ENCODE measurements at places on chromosomes 12 and 14.

DNA sequence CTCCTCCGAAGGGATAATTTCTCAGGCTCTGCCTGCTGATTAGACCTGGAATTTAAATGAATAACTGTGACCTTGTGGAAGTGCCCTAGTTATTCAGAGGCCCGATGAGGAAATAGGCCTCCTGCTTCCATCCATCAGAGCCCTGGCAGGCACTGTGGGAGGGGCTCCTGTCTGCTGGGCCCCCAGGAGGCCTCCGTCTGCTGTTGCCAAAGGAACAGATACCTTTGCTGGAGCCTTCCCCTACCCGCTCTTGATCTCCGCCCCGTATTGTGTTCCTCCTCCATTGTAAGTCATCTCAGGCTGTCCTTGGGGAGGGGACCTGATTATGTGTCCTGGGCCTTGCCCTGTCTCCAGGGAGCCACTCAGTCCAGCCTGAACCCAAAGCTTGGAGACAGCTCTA is 112.3 kb downstream of the NRXN3 start:
- no peak for DNase-seq

DNA sequence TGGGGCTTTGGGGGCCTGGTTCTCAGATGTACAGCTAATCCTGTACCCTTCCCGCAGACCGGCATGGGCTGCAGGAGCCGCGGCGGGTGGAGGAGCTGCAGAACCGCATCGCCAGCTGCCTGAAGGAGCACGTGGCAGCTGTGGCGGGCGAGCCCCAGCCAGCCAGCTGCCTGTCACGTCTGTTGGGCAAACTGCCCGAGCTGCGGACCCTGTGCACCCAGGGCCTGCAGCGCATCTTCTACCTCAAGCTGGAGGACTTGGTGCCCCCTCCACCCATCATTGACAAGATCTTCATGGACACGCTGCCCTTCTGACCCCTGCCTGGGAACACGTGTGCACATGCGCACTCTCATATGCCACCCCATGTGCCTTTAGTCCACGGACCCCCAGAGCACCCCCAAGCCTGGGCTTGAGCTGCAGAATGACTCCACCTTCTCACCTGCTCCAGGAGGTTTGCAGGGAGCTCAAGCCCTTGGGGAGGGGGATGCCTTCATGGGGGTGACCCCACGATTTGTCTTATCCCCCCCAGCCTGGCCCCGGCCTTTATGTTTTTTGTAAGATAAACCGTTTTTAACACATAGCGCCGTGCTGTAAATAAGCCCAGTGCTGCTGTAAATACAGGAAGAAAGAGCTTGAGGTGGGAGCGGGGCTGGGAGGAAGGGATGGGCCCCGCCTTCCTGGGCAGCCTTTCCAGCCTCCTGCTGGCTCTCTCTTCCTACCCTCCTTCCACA is 7.6 kb downstream of the NR4A1 start:
- no peak for DNase-seq

GRCh38 chr14:64185184-64185583 is 109.0 kb downstream of the ESR2 start:
- DNase-seq = no peak

DNA sequence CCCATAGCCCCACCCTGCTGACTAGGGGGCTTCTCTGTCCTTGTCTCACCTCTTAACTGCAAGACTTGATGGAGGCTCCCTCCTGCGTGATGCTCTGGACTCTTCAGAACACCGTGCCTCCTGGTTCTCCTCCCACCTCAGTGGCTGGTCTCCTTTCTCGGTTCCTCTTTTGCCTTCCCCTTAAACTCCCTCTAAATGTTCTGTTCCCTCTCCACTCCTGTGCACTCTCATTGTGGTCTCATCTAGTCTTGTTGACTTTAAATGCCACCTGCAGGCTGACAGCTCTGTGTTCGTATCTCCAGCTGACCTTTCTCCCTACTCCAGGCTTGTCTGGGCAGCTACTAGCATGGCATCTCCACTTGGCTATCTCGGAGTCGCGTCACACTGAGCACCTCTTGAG is 28.3 kb downstream of the DYNC1H1 start:
- no peak for DNase-seq

GRCh38 chr14:97697772-97698171 is 900.6 kb downstream of the VRK1 start:
- no peak for DNase-seq

DNA sequence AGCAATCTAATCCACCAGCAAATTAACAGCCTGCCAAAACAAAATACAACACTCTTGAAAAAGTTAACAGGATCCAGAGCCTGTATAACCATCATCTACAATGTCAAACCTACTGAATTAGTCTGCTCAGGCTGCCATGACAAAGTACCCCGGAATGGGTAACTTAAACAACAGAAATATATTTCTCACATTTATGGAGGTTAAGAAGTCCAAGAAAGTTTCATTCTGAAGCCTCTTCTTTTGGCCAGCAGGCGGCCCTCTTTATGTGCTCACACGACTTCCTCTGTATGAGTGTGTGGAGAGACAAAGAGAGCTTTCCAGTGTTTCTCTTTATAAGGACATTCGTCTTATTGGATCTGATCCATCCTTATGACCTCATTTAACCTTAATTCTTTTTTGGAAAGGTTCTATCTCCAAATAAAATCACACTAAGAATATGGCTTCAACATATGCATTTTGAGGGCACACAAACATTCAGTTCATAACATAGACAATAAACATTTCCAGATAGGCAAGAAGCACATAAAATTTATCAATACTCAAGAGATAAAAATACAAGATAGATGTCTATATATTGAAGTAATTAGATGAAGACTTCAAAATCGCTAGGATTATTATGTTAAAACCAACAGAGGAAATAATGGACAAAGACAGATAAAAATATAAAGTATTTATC is 5.9 kb upstream of the RERG start:
- DNase-seq = peak; percentile 27
